ENCODE measurements at places on chromosomes 5 and 9.

GRCh38 chr5:7850395-7851239, at the start of gene CFAP90:
Gene CFAP90 (minus strand): TSS chr5:7851133. CDS start chr5:7851021, 112 bp downstream.
- peak; percentile 39 for DNase-seq

GRCh38 chr5:16740066-16740810, 123.4 kb upstream of the RETREG1 start:
- no peak for DNase-seq

DNA sequence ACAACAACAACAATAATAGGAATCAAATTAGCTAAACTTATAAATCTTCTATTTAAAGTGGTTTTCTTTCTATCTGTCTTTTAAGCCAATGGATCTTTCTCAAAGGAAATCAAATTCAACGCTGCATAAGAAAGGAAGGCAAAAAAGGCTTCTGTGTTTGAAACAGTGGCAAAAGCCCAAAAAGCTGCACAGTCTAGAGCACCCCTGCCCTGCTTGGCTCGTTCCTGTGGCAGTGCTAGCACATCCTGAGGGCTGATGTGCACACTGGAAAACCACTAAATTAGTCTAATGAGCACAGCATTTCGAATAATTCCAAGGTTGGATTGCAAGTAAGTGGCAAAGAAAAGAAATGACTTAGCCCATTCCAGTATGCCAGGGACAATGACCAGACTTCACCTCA, 80.7 kb downstream of the AP3B1 start:
- no peak for DNase-seq

DNA sequence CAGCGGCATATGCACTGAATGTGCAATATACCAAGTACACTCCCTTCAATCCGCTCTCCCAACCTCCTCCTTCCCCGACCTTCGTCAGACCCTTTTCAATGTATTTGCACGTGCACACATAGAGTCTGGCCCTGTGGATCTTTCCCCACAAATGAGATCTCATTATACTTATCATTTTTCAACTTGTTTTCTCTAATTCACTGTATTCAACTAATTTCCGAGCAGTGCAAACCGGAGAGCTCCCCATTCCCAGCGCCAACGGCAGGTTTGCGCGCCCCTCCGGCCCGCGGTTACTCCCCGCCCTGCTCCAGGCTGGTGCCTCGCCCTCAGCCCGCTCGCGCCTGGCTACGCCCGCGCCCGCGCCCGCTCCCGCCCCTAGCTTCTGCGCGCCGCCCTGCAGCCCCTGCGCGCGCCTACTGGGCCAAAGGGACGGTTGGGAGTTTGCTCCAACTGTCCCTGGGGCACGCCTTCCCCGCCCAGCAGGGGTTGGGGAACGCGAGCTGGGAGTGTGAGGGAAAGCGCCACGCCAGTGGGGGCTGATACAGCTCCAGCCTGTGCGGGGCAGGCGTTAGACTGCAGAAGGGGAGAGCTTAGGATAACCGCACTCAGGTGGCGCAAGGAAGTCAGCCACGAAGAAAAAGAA, 3.3 kb upstream of the CDC20B start:
- peak; percentile 28 for DNase-seq

- no peak for DNase-seq
These were observed 252.1 kb upstream of the ZNF608 start for GRCh38 chr5:124998520-124998919.

DNA sequence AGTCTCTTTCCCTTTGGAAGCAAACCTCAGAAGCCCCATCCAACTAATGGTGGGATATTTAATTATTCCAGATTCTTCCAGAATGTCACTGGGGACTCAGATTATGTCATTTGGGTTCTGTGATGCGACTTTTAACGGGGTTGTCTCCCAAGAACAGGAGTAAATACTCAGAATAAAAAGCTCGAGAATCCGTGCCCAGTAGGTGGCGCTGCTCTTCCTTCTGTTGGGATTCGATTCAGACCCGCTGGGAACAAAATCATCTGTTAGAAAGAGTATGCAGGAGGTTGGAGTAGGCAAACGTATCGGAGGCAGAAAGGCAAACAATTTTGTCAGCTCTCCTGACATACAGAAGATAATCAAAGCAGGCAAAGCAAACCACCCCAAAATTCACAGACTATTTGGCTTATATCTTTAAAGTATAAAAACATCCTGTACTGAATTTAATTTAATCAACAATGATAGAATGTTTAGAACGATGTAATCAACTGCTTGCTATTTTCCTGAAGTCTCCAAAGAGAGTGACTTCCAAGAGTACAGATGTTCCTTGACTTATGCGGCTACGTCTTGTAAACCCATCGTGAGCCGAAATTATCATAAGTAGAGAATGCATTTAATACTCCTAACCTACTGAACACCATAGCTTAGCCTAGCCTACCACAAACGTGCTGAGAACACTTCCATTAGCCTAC, 169.8 kb upstream of the RAI14 start:
- DNase-seq: peak; percentile 36

DNA sequence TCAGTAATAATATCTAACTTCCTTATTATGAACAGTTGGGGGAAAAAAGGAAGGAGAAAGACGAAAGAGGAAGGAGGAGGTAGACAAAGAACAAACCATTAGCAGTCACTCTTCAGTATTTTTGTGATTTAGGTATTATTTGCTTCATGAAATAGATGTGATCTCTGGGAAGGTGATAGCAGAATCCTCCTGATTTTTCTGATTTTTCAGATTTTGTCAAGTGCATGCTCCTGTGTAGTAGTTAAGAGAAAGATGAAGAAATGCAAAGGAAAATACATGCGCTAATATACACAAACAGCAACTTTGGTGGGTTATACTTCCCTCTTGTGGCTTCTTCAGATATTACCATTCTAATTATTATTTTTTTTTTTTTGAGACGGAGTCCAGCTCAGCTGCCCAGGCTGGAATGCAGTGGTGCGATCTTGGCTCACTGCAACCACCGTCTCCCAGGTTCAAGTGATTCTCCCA, 31.6 kb downstream of the LMNB1 start:
- DNase-seq: no peak

DNA sequence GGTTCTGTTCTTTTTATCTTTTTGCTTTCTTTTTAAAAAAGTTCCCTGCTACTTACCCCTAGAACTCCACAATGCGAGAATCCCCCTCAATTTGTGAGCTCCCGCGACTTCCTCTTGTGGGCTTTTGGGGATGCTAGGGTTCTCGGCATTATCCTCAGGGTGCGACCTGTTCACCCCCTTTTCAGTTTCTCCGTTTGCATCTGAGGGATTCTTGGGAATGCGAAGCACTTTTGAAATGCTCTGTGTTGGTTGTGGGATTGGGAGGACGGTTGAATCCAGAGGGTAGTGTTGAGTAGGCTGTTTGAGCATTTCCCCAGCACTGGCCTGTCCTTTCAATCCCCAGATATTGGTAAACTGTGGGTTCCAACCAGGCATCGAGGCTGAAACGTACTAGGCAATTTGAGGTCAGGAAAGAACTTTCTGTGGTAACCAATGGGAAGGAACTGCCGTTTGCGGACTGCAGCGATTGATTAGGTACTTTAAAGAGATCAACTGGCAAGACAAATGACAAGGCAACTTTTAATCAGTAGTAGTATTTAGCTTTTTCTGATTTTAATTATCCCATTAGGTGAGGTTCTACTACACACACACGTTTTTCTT, 415 bp downstream of the XRCC4 start:
- DNase-seq: peak; percentile 27

GRCh38 chr9:129740666-129741464, 12.0 kb downstream of the PTGES start:
- DNase-seq: no peak

DNA sequence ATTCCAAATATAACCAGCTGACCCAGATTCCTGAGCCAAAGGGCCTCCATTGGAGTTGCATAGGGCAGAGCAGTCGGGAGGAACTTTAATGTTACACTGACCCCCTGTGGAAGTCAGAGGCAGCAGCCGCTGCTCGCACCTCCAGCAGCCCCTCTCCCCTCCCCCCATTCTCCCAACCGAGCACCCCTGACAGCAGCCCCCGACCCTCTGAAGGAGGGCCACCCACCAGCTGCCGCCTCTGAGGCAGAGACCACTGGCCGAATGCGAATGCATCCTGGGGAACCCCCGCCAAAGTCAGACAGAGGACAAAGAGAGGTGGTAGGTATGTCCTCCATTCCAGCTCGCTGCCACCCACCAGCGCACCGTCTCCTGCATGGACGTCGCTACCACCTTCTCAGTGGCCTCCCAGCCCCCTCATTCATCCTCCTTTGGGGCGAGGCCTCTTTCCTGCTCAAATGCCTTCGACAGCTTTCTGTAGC, 231.0 kb downstream of the CDK5RAP2 start:
- no peak for DNase-seq

DNA sequence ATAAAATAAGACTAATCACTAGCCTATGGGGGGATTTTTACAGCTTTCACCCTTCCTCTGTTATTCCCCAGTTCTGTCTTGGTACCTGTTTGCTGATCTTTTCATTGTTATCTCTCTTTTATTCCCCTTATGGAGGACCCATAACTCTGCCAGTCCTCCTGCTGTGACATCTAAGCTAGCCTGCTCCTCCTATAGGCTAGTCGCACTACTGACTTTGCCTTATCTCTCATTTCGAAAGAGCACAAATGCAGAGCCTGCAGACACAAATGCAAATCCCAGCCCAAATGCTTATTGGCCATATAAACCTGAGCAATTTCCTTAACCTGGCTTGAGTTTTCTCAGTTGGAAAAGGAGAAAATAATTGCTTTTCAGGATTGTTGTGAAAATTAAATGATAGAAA, 59.1 kb upstream of the CAMK4 start:
- DNase-seq: no peak

DNA sequence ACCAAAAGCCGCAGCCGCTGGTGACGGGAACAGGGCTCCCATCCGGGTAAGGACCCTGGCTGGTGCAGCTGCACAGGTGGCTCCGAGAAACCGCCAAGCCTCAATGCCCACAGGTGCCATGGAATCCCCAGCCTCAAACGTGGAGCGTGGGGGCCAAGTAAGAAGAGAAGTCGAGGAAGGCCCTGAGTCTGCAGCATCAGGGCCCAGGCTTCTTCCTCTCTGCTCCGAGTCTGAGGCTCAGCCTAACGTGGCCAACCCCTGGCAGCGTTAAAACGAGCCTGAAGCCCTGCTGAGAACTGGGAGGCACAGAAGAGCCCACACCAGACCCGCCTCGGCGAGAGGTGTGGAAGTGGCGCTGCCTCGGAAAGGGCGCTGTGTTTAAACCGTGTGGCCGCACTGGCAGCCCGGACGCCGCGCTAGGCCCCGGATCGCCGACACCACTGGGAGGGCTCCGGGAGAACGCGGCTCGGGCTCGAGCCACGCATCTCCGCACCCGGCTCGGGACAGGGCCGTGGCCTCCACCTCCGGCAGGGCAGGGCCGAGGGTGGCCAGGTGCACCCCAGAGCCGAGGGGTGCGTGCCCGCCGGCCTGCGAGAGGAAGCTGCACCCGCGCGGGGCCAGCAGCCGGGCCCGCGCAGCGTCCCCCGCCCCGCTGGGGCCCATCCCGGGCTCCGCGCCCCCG, 730 bp downstream of the ZMYND19 start:
- peak; percentile 34 for DNase-seq

DNA sequence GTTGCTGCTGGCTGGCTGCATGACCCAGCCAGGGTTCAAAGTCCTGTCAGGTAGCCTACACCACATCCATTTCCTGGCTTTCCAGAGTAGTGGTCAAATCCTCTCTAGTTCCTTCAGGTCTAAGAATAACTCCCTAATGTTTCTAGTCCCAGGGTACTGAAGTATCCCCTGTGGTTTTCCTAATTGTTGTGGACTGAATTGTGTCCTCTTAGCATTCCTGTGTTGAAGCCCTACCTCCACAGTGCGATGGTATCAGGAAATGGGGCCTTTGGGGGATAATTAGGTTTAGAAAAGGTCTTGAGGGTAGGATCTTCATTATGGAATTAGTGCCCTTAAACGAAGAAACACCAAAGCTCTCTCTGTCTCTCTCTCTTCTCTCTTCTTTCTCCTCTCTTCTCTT, 191.8 kb upstream of the CCNG1 start:
- no peak for DNase-seq

DNA sequence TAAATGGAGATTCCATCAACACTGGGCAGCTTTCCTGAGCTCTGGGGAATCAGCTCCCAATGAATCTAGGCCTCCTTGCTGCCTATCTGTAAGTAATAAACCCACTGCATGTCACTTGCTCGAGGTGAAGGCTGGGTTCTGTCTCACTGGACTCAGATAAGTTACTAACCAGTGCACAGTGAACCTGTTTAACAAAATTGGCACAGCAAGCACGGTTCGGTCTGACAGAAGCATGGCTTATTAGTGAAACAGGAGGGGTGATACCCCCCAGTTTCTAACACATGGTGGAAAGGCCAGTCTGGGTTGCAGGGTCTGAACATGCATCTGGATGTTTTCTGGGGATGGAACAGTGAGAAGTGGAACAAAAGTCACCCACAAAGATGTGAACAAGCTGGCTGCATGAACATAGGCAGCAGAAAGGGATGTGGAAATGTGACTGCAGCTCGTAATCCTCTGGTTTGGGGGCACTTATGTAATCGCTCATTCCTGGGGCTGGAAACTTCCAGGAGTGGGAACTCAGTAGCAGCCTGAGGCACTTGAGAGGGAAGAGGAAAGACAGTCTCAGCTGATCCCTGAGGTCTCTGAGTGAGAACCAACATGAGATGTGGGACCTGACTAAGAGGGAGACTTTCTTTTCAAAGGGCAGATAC, 37.7 kb downstream of the UGT3A2 start:
- DNase-seq: no peak

GRCh38 chr5:32600054-32600622, 14.8 kb downstream of the SUB1 start:
- DNase-seq: no peak

GRCh38 chr5:55575815-55576583, 41.2 kb upstream of the PLPP1 start:
- DNase-seq: no peak

- DNase-seq: no peak
These were observed 20.7 kb downstream of the ZNF462 start for GRCh38 chr9:106883626-106884190.

DNA sequence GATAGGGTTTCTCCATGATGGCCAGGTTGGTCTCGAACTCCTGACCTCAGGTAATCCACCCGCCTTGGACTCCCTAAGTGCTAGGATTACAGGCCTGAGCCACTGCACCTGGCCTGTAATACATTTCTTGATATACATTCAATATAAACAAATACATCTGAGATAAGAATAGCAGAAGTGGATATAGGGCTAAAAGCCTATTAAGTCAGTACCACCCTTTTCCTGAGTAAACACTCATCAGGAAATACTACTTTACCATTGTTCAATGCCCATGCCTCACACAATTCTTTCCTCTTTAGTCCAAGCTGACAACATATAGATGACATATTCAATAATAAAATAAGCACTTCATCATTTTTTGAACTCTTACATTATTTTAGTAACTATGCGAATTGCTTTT, 64.8 kb downstream of the MRPS27 start:
- DNase-seq: no peak

- DNase-seq: no peak
These were observed 128.0 kb downstream of the FANCC start for GRCh38 chr9:95189251-95190098.

- no peak for DNase-seq
These were observed 143.4 kb downstream of the GDNF start for GRCh38 chr5:37696190-37697021.

Data from activated B cell treated with CpG ODN at 0.5 μM for 24 hours (primary cell).